ENCODE measurements at places on chromosomes 1 and 21.

- H3K27me3 ChIP-seq = no peaks in the 10 kb centered on the region
- no peaks in the 10 kb centered on the region for H3K36me3 ChIP-seq
- H3K4me3 ChIP-seq = no peak overlapping the region
Observed at GRCh38 chr1:19762175-19762779, 37.4 kb downstream of the TMCO4 start.

DNA sequence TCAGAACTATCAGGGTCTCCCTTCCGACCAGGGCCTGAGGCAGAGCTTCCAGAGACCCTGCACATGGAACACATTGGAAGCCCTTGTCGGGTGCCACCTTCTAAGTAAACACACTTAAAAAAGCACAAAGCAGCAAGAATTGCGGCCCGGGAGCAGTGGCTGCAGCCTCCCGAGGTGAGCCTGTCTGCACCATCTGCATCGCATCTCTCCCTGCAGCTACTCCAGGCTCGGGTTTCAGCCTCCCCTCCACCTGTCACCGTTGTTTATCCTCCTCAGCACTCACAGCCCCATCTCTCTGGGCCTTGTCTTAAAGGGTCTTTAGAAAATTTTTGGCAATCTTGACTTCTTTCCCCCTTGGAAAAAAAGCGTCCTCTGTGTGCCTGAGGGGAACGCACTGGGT lies 95.1 kb upstream of the ARHGEF16 start:
- H3K36me3 ChIP-seq = no peaks in the 10 kb centered on the region
- no peak overlapping the region for H3K4me3 ChIP-seq
- H3K27ac ChIP-seq = no peak overlapping the region
- no peaks in the 10 kb centered on the region for H3K4me1 ChIP-seq

- H3K4me1 ChIP-seq = no peaks in the 10 kb centered on the region
- no peak overlapping the region for H3K27ac ChIP-seq
- no peak overlapping the region for H3K4me3 ChIP-seq
- H3K27me3 ChIP-seq = no peaks in the 10 kb centered on the region
Observed at GRCh38 chr1:13930151-13930550, 230.2 kb downstream of the PRDM2 start.

- no peak within 1 kb of the TSS for H3K27ac ChIP-seq
- peak; percentile 25 for DNase-seq
- no peaks in the 10 kb centered on the region for H3K27me3 ChIP-seq
- peak within 1 kb of the TSS; percentile 48 for H3K4me3 ChIP-seq
Observed at GRCh38 chr1:38005195-38006007, at the start of gene FHL3. TSS of gene FHL3 (minus strand) at chr1:38005514. CDS start at chr1:37999412, 6,102 bp downstream.

DNA sequence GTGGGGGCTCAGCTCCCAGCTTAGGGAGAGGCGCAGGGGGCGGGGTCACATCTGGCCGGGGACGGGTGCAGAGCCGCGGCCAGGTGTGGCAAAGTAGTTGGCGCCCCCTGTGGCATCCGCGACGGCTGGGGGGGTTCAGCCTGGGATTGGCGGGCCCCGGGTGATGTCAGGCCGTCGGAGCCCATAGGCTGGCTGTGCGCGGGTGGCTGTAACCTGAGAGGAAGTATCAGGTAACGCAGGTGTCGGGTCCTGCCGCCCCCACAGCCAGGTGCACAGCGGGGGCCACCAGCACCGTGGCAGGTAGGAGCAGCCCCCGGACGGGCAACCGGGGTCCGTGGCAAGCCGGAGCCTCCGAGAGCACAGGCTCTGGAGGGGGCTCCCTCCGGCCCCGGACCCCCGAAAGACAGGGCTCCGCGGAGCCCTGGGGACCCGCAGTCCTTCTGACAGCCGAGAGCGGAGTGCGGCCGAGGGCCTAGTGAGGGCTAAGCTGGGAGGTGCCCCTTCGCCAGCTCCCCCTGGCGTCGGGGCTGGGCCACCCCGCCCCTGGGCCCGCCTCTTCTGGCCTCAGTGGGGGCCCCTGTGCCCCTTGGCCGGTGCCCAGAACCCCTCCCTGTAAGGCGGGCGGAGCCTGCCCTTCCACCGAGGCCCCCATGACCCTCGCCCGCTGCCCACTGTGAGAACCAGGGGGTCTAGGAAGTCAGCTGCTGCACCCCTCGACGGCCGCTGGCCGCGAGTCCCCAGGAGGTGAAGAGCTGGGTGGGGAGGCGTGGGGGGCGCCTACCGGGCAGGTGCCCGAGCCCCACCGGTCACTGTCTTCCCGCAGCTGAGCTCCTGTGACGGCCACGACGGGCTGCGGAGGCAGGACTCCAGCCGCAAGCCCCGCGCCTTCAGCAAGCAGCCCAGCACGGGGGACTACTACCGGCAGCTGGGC lies 17.9 kb downstream of the TNFRSF25 start:
- no peak overlapping the region for H3K27ac ChIP-seq
- H3K27me3 ChIP-seq = peaks cover 19% of the 10 kb centered on the region
- DNase-seq = peak; percentile 53

DNA sequence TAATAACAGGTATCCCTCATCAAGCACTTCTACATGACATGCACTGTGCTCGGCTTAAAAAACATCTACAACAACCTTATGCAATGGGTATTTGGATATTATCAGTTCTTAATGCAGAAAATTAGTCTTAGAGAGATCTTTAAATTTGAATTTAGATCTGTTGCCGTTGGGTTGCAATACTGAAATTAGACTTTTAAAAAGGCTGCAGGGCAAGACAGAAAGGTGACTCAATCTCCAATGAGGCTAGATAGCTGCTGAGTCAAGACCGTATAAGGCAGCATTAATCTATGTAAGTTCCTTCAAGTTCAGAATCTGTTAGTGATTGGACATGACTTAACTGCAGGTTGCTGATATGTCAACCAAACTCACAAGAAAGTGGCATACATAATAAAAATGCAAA lies 37.3 kb downstream of the OLFM3 start:
- no peak overlapping the region for H3K27ac ChIP-seq
- no peaks in the 10 kb centered on the region for H3K36me3 ChIP-seq
- H3K4me3 ChIP-seq = no peak overlapping the region
- no peaks in the 10 kb centered on the region for H3K27me3 ChIP-seq
- DNase-seq = no peak

GRCh38 chr1:22133247-22133930 lies 9.5 kb downstream of the WNT4 start:
- H3K27ac ChIP-seq = no peak overlapping the region
- no peaks in the 10 kb centered on the region for H3K27me3 ChIP-seq
- no peak overlapping the region for H3K4me3 ChIP-seq
- H3K4me1 ChIP-seq = no peaks in the 10 kb centered on the region
- no peak for DNase-seq
- H3K36me3 ChIP-seq = no peaks in the 10 kb centered on the region

- no peak for DNase-seq
- H3K27me3 ChIP-seq = no peaks in the 10 kb centered on the region
- no peak overlapping the region for H3K27ac ChIP-seq
- no peaks in the 10 kb centered on the region for H3K36me3 ChIP-seq
- no peak overlapping the region for H3K4me3 ChIP-seq
- peaks cover 10% of the 10 kb centered on the region for H3K4me1 ChIP-seq
Observed at GRCh38 chr1:153355445-153356071, 2.1 kb upstream of the S100A9 start.

DNA sequence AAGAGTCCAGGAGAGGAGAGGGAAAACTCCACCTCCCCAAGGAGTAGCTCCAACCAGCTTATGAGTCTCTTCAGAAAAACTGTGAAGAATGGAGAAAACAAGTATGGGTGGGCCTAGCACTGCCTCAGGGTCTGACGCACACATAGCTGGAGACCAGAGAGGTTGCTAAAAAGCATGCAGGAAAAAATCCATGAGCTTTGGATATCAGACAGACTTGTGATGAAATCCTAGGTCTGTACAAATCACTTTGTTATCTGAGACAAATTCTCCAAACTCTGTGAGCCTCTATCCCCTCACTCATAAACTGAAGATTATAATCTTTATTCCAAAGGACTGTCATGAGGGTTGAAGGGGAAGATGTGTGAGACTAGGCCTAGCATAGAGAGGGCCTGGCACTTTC lies 141.5 kb upstream of the FGGY start:
- H3K36me3 ChIP-seq = no peaks in the 10 kb centered on the region
- no peaks in the 10 kb centered on the region for H3K4me1 ChIP-seq
- no peak for DNase-seq
- H3K4me3 ChIP-seq = no peak overlapping the region

DNA sequence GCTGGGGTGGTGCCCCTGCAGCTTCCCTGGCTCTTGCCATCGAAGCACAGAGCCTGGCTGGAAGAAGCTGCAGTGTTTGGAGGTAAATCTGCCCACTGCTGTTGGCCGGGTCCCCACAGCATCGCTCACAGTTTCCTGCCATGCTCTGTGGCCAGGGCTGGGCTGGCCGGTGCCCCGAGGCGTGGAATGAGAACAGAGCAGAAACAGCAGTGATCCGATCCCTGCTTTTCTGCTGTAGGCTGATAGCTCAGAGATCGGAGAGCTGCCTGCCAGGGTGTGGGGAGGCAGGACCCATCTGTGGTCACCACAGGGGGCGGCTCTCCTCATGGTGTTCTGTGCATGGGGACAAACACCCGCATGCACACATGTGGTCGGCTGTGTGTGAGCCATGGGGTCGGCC lies 11.5 kb downstream of the SLC45A1 start:
- no peaks in the 10 kb centered on the region for H3K36me3 ChIP-seq
- no peaks in the 10 kb centered on the region for H3K27me3 ChIP-seq
- no peak overlapping the region for H3K27ac ChIP-seq
- no peak overlapping the region for H3K4me3 ChIP-seq
- DNase-seq = no peak

DNA sequence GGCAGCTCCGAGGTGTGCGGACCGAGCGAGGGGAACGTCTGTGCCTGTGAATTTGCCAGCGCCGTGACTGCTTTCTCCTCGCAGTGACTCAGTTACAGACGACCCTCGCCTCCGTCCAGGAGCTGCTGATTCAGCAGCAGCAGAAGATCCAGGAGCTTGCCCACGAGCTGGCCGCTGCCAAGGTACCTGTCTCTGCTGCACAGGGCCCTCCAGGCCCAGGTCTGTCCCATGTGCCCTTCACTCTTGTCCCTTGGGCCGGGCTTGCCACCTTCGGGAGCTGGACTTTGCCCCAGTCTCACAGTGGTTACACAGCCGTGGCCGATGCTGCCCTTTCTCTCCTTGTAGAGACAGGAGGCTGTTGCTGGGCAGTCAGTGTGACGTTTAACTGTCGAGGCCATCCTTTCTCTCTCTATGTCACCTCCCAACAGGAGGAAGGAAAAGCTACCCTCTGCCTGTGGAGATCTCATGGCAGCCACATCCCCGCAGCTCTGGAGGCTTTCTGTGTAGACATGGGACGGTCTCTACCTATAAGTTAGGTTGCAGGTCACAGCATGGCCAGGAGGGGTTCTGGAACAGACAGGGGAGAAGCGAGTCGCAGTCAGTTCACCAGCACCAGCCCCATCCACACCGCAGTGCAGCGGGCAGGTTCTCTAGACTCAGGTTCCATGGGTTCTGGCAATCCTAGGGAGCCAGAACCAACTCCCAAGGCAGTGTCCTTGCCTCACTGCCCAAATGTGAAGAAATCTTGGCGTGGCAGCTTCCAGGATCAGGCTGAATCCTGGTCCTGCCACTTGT lies 149.7 kb downstream of the PEX14 start:
- H3K27me3 ChIP-seq = no peaks in the 10 kb centered on the region
- peaks cover 20% of the 10 kb centered on the region for H3K36me3 ChIP-seq
- no peak overlapping the region for H3K4me3 ChIP-seq
- H3K4me1 ChIP-seq = no peaks in the 10 kb centered on the region
- no peak overlapping the region for H3K27ac ChIP-seq

- H3K4me3 ChIP-seq = no peak within 1 kb of the TSS
- H3K4me1 ChIP-seq = no peaks in the 10 kb centered on the region
- no peak within 1 kb of the TSS for H3K27ac ChIP-seq
- no peak for DNase-seq
Observed at GRCh38 chr1:241356519-241357365, at the start of gene RGS7. TSS of gene RGS7 (minus strand) at chr1:241357205.

- H3K36me3 ChIP-seq = no peaks in the 10 kb centered on the region
- H3K4me3 ChIP-seq = no peak overlapping the region
- no peak overlapping the region for H3K27ac ChIP-seq
Observed at GRCh38 chr1:152866321-152866720, 6.5 kb downstream of the LCE7A start.

GRCh38 chr1:181044449-181044966 lies 10.7 kb downstream of the MR1 start:
- DNase-seq = no peak
- H3K4me1 ChIP-seq = peaks cover 6% of the 10 kb centered on the region
- H3K36me3 ChIP-seq = peaks cover 6% of the 10 kb centered on the region
- no peaks in the 10 kb centered on the region for H3K27me3 ChIP-seq
- H3K27ac ChIP-seq = no peak overlapping the region

DNA sequence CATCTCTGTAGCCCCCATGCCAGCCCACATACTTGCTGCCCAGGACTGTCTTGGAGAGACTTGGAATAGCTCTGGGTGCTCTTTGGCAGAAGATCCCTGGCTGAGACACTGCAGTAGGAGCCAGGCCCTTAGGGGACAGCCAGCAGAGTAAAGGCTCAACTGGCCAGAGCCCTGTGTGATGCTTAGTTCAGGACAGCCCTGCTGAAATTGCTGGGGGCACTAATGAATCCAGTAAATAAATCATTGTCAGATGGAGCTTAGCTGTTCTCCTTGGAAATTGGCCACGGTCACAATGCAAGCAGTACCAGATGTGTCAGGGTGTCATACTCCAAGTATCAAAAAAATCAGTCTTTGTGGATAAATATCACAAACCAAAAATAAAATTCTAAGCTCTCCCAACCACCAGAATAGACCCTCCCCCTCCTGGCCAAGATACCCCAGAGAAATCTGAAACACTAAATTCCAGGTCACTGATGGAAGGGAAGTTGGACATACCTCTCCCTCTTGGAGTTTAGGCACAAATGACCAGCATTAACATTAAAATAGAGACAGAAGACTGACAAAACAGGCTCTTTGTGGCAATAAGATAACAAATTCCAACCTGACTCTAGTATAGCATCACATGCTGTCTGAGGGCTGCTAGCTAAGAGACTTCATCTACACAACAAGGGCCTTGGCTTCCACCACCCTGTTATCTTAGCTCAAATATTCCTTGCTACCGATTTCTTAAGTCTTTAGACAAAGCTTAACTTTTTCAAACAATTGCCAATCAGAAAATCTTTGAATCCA lies 83.2 kb upstream of the DNAH14 start:
- no peaks in the 10 kb centered on the region for H3K36me3 ChIP-seq
- no peak for DNase-seq
- no peaks in the 10 kb centered on the region for H3K27me3 ChIP-seq
- H3K4me1 ChIP-seq = no peaks in the 10 kb centered on the region

- no peak for DNase-seq
- no peaks in the 10 kb centered on the region for H3K4me1 ChIP-seq
- no peak overlapping the region for H3K27ac ChIP-seq
- no peaks in the 10 kb centered on the region for H3K36me3 ChIP-seq
Observed at GRCh38 chr21:29238967-29239290, 59.8 kb upstream of the BACH1 start.

- H3K4me3 ChIP-seq = no peak overlapping the region
- H3K27me3 ChIP-seq = no peaks in the 10 kb centered on the region
- no peak for DNase-seq
- no peaks in the 10 kb centered on the region for H3K4me1 ChIP-seq
- no peaks in the 10 kb centered on the region for H3K36me3 ChIP-seq
- H3K27ac ChIP-seq = no peak overlapping the region
Observed at GRCh38 chr1:240486611-240487010, 125.3 kb downstream of the GREM2 start.

Measured in effector memory CD4-positive, alpha-beta T cell (primary cell).